Urinary bladder (tissue), 4 donors: ENCODE measurements at places on chromosomes 2 and 18. TPM values are rescaled to one million over a fixed set of nuclear protein-coding genes. Genes with fewer than 3 reads are reported as not detected.

DNA sequence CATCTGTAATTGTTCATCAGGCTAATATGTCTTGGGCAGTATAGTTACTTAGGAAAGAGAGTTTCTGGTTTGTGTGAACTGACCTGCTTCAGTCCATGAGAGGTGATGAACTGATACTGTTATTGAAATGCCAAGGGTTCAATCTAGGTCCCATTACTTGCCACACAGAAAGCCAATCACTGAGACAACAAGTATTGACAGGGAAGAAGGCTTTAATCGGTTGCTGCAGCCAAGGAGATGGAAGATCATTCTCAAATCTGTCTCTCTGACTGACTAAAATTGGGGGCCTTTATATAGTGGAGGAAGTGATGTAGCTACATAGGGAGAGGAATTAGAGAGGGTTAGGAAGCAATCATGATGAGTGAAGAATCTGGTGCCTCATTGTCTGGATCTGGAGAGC, 19.9 kb upstream of the FAM98A start:
- no peak for DNase-seq

GRCh38 chr2:29613792-29614266, 307.6 kb downstream of the ALK start:
- peak; percentile 18 for DNase-seq

DNA sequence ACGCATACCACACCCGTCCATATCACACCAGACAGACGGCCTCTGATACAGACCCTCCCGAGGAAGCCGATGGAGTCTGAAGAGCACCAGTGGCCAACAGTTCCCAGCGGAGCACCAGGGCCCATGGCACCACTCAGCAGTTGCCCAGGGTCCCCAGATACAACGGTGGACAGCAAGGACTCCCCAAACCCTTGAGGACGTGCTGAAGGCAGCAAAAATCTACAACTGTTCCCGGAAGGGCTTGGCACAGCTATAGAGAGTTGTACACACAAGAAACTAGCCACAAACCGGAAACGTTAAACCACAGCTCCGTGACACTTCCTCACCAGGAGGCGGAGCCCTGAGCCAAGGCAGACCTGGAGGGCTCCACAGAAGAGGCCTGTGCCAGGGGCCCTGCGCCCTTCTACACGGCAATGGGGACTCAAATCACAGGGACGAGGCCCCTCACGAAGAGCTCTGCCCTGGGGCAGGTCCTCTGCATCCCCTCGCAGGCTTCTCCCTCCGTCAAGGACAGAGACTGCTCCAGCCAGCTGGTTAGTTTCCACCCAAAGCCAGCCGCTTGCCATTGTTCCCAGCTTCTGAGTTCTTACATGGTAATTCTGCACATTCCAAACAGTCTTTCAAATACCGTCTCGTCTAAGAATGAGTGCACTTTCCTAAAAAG, 133.4 kb downstream of the HDAC4 start:
- no peak for DNase-seq

GRCh38 chr2:43047187-43047780, 179.1 kb downstream of the ZFP36L2 start:
- no peak for DNase-seq

GRCh38 chr2:43035922-43036321, 190.5 kb downstream of the ZFP36L2 start:
- DNase-seq = no peak

- DNase-seq = no peak
Observed at GRCh38 chr2:3491716-3492474, 27.4 kb downstream of the ADI1 start.

DNA sequence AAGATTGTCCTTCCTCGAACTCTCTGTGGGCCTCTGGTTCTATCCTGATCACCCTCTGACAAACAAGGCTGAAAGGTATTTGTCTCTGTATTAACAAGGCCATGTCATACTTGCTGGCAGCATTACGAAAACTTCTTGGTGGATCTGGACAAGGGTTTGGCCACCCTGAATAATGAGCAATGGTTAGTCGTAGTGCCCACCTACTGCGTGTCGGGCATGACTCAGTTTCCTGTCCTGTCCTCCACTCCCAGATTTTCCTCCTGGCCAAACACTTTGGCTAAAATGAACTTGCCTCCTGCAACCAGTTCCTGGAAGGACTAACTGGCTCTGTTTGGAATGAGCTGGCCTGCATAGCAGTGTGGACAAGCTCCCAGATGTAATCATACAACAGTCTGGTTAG, 198.5 kb upstream of the SMIM21 start:
- no peak for DNase-seq

- no peak for DNase-seq
Observed at GRCh38 chr2:8141079-8141707, 540.7 kb upstream of the ID2 start.

- DNase-seq = no peak
Observed at GRCh38 chr18:58900015-58900649, 35.5 kb downstream of the ZNF532 start.

DNA sequence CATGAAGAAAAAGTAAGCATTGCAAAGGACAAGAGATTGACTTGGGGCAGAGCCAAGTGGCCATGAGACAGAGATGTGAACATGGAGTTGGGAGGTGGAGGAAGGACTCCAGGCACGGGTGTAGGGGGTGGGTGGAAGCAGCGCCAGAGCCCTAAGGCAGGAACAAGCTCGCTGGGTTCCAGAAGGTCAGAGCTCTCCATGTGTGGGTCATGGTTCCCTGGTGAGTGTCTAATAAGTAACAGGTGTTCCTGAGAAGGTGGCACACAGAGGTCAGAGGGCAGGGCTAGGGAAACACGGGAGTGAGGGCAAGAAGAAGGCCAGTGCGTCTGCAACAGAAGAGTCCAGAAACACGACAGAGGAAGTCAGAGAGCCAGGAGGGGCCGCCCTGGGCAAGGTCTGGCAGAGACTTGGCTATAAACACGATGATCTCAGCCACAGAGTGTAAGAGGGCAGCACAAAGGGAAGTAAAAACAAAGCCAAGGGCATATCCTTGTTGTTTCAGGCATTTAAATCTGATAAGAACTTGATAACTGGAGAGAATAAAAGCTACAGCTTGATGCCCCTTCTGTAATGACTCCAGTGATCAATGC, 260.8 kb downstream of the TGIF1 start:
- no peak for DNase-seq

DNA sequence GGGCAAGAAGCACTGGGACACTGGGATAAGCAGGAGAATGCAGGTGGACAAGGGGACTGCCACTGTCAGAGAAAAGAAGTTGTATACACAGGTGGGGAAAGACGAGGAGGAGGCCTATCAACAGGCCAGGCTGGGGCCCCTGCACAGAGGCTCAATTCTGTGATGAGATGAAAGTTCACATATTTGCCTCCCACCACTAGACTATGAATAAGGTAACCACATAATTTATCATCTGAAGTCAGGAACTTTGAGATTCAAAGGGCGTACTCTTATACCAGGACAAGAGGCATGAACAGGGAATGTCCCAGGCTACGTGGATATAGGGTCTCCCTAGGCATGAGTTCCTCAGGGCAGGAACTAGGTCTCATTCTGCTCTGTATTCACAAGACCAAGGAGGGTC, 34.2 kb downstream of the RNU4ATAC start:
- DNase-seq = no peak

- no peak for DNase-seq
Observed at GRCh38 chr18:48834413-48835031, 116.2 kb downstream of the SMAD7 start.

DNA sequence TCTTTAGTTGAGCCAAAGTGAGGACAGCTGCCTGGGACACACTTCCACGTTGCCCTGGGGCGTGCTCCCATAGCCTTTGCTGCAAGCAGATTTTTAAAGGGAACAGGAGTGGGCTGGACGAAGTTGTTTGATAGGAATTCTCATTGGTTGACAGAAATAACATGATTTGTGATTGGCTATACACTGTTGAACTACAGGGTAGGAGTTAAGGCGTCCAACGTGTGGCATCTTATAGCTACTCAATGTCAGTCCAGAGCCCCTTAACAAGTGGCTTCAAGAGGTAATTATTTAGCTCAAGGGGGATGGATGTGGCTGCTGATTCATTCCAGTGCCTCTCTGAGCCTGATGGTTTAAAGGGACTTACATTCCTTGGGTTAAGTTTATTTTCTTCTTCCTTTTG, 65.5 kb downstream of the ACAA2 start:
- DNase-seq = no peak

- no peak for DNase-seq
Observed at GRCh38 chr2:83186105-83186760, 1272.8 kb downstream of the SUCLG1 start.

- no peak for DNase-seq
Observed at GRCh38 chr2:33091541-33092123, 144.9 kb downstream of the LTBP1 start.

- DNase-seq = no peak
Observed at GRCh38 chr2:73172963-73173362, 29.4 kb upstream of the NOTO start.

DNA sequence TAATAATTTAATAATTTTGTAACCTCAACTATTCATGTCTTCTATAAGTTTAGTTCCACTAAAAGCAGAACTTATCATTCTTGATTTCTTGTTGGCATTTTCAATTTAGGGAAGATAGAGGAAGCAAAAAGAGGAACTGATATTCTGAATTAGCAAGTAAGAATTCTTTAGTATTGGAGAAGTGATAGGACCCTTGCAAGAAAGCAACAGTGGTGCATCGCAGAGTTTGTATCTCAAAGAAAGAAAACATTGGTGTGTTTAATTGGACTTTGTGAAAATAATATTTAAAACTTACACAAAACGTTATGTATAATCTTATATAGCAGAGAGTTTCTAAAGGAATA, 36.5 kb upstream of the TNFRSF11A start:
- no peak for DNase-seq

GRCh38 chr18:13302457-13303225, 84.1 kb downstream of the LDLRAD4 start:
- peak; percentile 57 for DNase-seq

DNA sequence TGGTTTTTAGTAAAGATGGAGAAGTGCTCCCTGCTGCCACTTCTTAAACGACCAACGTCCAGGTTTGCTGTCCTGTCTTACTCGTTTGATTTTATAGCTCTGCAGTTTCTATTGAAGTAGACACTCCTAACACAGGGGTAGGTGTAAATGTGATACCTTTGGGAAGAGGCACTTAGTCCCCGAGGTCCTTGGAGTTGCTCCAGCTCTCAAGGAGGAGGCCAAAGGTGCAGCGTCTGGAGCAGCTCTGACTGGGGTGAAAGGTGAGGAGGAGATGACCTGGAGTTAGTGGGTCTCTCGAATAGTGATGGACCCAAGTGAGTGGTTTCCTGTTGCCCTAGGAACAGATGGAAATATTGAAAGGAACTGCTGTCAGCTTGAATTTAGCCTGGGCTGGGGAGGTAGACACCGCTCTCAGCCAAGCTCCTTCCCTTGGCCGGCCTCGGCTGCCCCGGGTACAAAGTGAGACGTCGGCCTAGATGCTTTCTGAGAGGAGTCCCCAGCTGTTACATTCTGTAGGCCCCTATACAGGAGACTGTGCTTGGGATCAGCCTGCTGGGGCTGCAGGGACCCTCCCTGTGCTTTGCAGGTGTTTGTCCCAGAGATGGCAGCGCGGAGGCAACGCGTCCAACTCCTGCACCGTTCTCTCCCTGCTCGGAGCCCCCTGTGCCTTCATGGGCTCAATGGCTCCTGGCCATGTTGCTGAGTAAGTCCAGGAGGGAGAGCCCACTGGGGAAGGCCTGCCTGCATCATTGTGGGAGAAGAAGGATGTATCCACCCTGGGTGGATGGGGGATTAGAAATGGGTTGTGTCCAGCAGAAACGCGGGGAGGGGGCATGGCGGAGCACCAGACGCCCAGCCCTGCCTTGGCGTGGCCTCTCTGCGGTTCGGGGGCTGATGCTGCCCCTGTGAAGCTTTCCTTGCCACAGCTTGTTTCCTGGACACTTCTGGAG, 5.4 kb downstream of the KHK start:
- no peak for DNase-seq

GRCh38 chr2:73601780-73602179, 40.4 kb downstream of the NAT8 start:
- no peak for DNase-seq

- DNase-seq = no peak
Observed at GRCh38 chr2:101374821-101375561, 12.3 kb downstream of the CREG2 start.

GRCh38 chr18:22132763-22133162, 36.6 kb upstream of the GATA6 start:
- DNase-seq = no peak

DNA sequence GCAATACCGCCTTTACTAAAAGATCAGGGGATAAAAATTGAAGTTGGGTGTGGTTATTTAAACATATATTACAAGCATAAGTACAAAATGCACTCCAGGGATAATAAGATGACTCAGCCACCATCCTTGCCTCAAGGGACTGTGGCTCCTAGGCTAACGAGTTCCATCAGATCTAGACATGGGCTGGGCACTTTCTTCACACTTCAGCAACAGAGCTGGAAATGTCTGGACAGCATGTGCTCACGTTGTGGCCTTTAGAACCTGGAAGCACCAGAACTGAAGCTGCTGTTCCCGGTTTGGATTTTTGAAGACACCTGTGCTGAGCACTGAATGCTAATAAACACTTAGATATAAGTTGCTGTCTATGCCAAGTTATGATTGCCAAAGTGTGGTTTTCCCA, 384.2 kb upstream of the SALL3 start:
- DNase-seq = no peak

GRCh38 chr2:39772812-39773152, 6.3 kb downstream of the THUMPD2 start:
- DNase-seq = no peak

DNA sequence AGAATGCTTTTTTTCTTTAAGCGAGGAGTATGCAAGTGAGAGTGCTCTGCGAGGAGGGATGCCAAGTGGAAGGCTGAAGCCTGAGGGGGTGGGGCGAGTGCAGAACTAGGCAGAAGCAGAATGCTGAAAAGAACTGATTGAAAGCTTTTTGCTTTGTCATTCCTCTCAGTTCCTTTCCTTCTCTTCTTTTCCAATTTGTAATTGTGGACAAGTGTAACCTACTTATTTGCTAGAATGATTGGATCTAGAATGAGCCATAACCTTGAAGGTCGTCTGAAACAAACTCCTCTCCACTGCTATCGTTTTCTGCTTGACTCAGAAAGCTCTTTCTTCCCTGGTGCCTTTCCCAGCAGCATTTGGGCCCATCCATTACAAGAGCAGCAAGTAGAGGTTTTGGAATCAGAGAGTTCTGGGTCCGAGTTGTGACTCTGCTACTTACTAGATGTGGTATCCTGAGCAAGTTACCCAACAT, 115.3 kb downstream of the METTL8 start:
- no peak for DNase-seq

GRCh38 chr18:34661464-34662087, 48.5 kb upstream of the DTNA start:
- no peak for DNase-seq

GRCh38 chr2:102540882-102541281, 67.9 kb downstream of the SLC9A4 start:
- no peak for DNase-seq

Gene CYS1
- 7.2 TPM for total RNA-seq

Gene TEX261
- total RNA-seq = 25.0 TPM

Gene GPR75
- 2.7 TPM for total RNA-seq

Gene RPRM
- total RNA-seq = 5.6 TPM

Gene PLGLB1
- 8.8 TPM for total RNA-seq

Gene CRYGB
- total RNA-seq = not detected

Gene MAT2A
- 94.8 TPM for total RNA-seq

Gene ACTG2
- total RNA-seq = 637 TPM

Gene TMEM163
- total RNA-seq = 1.6 TPM

Gene RAB6C
- total RNA-seq = 0.11 TPM

Gene SKA1
- total RNA-seq = 11.5 TPM

Gene SRD5A2
- total RNA-seq = 16.2 TPM

Gene ADAM23
- 7.4 TPM for total RNA-seq

Gene GALNT13
- total RNA-seq = 19.5 TPM

Gene CIAO1
- 52.4 TPM for total RNA-seq

Gene CD226
- total RNA-seq = 3.6 TPM

Gene FNDC4
- 7.0 TPM for total RNA-seq

Gene AMER3
- total RNA-seq = 0.42 TPM

Gene EDAR
- total RNA-seq = 1.7 TPM

Gene ZC3H6
- total RNA-seq = 18.4 TPM

Gene COL6A3
- total RNA-seq = 1,173 TPM

Gene VIT
- total RNA-seq = 10.0 TPM
